Lower lobe of right lung (tissue), 2 donors: ENCODE measurements at places on chromosomes 1 and 21. TPM values are rescaled to one million over a fixed set of nuclear protein-coding genes. Genes with fewer than 3 reads are reported as not detected.

GPA33 gene
- 3.6 TPM for total RNA-seq

LRRN2 gene
- total RNA-seq: 2.5 TPM

SFN gene
- total RNA-seq: 47.5 TPM

CD1E gene
- 2.6 TPM for total RNA-seq

IFT25 gene
- 23.7 TPM for total RNA-seq

LGR6 gene
- 1.7 TPM for total RNA-seq

SLC2A1 gene
- 10.6 TPM for total RNA-seq

OR2L8 gene
- total RNA-seq: not detected

HRNR gene
- total RNA-seq: not detected

MTX1 gene
- 27.9 TPM for total RNA-seq

C2CD4D gene
- total RNA-seq: 0.21 TPM

KCNK1 gene
- 9.7 TPM for total RNA-seq

PPIE gene
- 34.6 TPM for total RNA-seq

BLACAT1 gene
- total RNA-seq: 1.0 TPM

CA14 gene
- 0.38 TPM for total RNA-seq

HSF2BP gene
- 0.32 TPM for total RNA-seq

EPHA10 gene
- 0.53 TPM for total RNA-seq

PLXNA2 gene
- 83.9 TPM for total RNA-seq

TNFRSF25 gene
- 8.2 TPM for total RNA-seq

LEMD1 gene
- total RNA-seq: not detected

NPR1 gene
- total RNA-seq: 58.8 TPM

EXTL1 gene
- 0.24 TPM for total RNA-seq

IL19 gene
- total RNA-seq: not detected

CYP4A22 gene
- total RNA-seq: not detected

FLG2 gene
- not detected for total RNA-seq

DISC1 gene
- 13.6 TPM for total RNA-seq

SDC3 gene
- total RNA-seq: 43.5 TPM

PCP4L1 gene
- total RNA-seq: 8.9 TPM

VHLL gene
- not detected for total RNA-seq

HEYL gene
- total RNA-seq: 10.4 TPM

SLC25A34 gene
- total RNA-seq: 3.5 TPM

USH2A gene
- not detected for total RNA-seq

CD1D gene
- total RNA-seq: 4.6 TPM

FAM78B gene
- 0.95 TPM for total RNA-seq

FBXO2 gene
- total RNA-seq: 13.4 TPM

OLFML2B gene
- 19.1 TPM for total RNA-seq

DCST1 gene
- total RNA-seq: not detected

LPAR3 gene
- 5.7 TPM for total RNA-seq

SIPA1L2 gene
- 45.5 TPM for total RNA-seq

C1orf94 gene
- total RNA-seq: not detected

SLAMF9 gene
- not detected for total RNA-seq

HSPB7 gene
- 4.9 TPM for total RNA-seq

CFHR3 gene
- total RNA-seq: 0.24 TPM

KIF2C gene
- 1.7 TPM for total RNA-seq

CRYBG2 gene
- total RNA-seq: 2.1 TPM

SNAPIN gene
- 40.2 TPM for total RNA-seq

SLC30A10 gene
- not detected for total RNA-seq

KPRP gene
- total RNA-seq: not detected

OVAAL gene
- not detected for total RNA-seq

FAM151A gene
- total RNA-seq: not detected

IL20 gene
- total RNA-seq: not detected

FMO4 gene
- 5.9 TPM for total RNA-seq

GNAT2 gene
- total RNA-seq: not detected

CCDC18 gene
- total RNA-seq: 6.7 TPM

PTPN14 gene
- total RNA-seq: 34.1 TPM

TMEM61 gene
- total RNA-seq: 2.7 TPM

SPATA45 gene
- not detected for total RNA-seq

NR0B2 gene
- 2.2 TPM for total RNA-seq
